ENCODE measurements at places on chromosomes 2 and 18.

DNA sequence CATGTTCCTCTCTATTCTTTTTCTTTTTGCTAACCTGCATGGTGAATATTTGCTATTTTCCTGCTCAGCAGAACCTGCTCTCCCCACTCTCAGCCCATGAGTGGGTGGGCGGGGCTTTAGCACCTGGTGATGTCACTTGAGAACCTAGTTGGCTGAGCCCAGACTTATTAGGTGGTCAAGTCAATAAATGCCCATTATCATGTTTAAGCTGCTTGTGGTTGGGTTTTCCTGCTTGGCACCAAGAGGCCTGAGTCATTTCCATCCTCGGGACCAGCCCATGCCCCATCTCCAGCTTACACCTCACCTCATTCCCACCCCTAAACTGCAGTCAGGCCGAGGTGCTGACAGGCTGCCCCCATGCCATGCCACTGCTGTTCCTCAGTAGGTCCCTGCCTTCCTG is 226.6 kb downstream of the ANKRD30B start:
- DNase-seq, result no peak

GRCh38 chr2:189104934-189105333 is 74.6 kb downstream of the COL5A2 start:
- no peak for DNase-seq

DNA sequence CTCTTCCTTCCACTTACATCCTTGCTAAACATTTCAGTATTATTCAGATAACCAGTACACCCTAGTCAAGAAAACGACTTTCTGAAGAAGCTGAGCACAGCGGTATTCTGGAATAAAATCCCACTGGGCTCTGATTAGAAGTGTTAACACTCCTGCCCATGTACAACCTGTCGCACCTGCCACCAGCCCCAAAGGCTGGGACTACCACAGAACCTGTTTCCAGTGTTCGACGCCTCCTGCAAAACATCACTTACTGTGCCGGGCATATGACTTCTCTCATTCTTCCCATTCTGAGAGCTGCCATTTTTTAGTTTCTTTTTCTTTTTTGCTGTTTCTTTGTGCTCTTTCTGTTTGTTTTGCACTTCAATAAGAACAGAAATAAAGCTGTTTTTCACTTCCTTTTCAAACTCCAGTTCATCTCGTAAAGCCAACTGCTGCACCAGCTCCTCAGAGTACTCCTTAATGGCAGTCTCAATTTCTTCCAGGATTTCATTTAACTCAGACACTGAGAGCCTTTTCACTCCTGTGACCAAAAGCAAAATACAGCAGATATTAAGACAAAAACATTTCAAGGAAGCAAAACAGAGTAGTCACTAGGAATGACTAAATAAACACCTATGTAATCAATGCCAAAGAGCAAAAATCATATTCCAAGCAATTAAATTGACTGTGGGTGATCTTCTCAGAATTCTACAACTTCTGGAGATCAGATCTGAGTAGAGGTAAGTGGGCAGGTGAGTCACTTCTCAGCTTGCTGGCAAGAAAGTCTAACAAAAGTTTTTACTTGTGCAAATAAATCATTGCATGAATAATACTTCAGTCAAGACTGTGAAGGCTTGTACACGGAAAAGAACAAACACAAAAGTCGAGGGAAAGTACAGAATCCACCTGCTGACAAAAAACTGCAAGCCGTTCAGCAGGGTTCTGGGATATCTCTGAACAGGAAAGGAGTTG is 19.3 kb downstream of the FEZ2 start:
- DNase-seq, result no peak

- no peak for DNase-seq
Measured at GRCh38 chr2:17543848-17544247, 3.4 kb downstream of the VSNL1 start.

DNA sequence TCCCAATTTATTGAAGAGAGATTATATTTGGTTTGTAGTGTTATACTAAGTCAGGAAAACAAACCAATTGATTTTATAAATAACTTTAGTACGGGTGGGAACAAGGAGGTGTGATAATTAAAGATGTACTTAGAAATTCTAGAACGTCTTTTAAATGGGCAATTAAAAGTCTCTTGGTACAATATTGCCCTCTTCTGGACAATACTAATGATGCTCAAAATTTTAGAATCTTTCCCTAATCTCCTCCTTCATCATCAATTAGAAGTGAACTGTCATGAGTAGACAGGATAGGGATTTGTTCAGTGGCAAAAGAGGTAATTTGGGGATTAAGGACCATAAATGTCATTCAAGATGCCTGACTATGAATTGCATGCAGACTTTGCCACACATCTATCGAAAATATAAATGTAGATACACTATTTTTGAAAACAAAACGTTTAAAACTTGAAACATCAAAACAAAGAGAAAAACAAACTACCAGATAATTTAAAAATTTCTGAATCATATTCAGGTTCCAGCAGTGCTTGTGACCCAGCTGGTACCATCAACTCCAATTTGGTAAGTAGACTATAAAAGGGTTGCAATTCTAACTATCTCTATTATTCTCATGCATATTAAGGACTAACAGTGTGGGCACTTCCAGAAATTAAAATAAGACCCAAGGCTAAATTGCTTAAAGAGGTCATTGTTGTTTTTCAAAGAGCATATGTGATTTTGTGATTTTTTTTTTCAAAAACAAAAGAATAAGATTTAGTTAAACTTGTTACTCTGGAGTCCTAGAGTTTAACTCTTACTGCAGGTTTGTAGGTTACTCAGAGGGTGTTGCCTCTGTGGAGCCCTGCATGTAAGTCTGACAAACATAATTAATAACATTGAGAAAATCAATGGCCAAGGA is 123.5 kb downstream of the LAMA3 start:
- DNase-seq, result no peak

GRCh38 chr2:107285621-107286299 is 399.8 kb upstream of the ST6GAL2 start:
- no peak for DNase-seq

DNA sequence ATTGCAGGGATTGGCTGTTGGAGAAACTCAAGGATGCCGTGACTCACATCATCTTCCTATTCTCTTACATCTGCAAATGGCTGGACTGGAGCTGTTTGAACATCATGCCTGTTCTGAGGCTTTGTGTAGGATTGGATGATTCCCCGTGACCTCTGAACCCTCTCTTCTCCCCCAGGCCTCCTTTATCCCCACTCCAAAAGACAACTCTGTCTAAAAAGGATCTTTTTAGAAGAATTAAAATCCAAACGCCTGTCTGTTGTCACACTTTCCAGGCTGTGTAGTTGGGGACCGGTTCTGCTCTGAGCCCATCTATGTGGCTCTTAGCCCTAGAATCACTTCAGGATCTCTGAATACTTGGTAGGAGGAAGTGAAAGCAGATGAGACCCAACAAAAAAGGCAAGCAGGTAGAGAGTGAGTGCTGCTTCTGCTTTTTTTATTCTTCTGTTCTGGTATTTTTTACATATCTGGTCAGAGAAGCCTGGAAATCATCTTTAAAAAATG is 565 bp downstream of the SP140 start:
- DNase-seq, result no peak

DNA sequence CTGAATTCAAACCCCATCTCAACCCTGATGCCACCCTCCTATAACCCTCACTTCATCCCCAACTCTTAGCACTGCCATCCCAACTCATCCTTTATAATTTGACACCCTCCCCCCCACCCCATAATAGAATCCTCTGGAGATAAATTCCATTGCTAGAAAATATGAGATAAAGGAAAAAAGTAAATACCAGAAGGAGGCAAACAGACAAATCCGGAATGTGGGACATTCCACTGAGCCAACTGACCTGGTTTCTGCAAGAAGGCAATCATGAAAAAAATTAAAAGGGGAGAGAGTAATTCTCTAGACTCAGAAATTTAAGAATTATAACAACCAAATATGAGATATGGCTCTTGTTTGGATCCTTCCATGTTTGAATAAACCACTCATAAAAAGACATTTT is 132.4 kb downstream of the CYP26B1 start:
- no peak for DNase-seq

- DNase-seq, result no peak
Measured at GRCh38 chr18:27959101-27959500, 217.8 kb downstream of the CDH2 start.

GRCh38 chr2:46495231-46496030 is 16.1 kb downstream of the TMEM247 start:
- DNase-seq, result peak; percentile 27

DNA sequence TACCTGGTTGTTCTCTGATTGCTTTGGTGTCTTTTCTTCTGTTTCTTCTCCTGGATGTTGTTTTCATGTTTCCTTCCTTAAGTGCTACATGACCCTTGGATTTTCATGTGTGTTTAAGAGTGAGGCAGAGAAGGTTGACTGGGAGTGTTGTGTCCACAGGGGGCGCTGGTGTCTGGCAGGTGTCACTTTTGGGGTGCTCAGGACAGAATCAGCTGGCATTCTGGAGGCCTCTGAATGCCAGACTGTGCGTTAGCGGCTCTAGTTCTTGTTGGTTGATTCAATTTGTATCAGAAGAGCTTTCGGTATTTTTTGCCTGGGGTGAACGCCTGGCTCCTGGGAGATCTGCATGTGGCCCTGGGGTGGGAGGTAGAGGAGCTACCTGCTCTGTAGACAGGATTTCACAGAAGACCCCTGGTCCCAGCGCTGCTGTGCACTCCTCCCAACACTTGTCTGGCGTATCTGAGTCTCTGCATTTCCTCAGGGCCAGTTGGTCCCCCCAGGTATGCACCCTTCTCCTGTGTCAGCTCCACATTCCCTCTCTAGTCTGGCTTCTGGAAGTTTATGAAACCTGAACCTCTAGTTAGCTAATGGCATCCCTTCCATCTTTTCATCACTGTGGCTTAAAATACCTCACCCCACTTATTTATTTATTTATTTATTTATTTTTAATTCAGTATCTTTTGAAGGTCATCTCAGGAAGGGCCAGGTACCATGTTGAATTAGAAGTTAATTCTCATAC is 1.1 kb downstream of the GREB1 start:
- peak; percentile 20 for DNase-seq

Data from vagina (tissue), 2 donors.